ENCODE measurements at places on chromosomes 2 and 18. TPM values are rescaled to one million over a fixed set of nuclear protein-coding genes. Genes with fewer than 3 reads are reported as not detected.
A peak's percentile ranks its signal among the peaks of the same experiment; 100 is the strongest.

The MAL gene
- total RNA-seq, result not detected

The BCL2 gene
- total RNA-seq, result 3.8 TPM

DNA sequence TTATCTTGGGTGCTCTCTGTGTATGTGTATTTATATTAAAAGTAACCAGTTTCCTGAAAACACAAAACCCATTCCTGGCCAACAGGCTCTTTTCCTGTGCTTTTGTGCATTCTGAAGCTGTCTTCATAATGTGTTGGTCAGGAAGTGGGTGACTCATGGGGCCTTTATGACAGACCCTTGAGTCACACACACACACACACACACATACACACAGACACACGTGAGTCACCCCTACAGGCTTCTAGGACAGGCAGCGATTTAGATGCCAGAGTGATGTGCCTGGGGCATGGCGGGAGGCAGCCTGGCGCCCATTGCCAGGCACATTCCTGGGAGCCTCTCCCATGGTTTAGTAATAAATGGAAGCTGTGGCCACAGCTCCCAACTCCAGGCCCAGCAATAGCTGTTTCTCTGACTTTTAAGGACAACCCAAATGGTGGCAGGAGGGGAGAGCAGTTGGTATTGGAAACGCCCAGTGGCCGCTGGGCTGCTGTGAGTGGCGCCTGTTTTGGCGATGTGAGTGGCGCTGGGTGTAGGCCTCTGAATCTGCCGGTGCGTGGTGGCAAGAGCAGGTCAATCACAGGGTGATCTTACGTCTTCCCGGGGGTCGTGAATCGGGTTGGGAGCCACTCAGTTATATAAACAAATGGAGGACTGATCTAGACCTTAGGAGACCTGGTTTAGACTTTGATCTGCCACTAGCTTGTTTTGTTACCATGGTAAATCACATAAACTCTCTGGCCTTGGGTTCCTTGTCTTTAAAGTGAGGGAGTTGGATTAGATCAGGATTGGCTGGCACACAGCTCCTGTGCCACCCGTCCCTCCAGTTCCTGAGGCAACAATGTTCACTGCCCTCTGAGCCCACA is 150.7 kb upstream of the DLX2 start:
- no peak for DNase-seq
- no peak overlapping the region for H3K4me3 ChIP-seq
- H3K27me3 ChIP-seq, result peaks cover 3% of the 10 kb centered on the region
- H3K27ac ChIP-seq, result peak overlapping the region; percentile 69

DNA sequence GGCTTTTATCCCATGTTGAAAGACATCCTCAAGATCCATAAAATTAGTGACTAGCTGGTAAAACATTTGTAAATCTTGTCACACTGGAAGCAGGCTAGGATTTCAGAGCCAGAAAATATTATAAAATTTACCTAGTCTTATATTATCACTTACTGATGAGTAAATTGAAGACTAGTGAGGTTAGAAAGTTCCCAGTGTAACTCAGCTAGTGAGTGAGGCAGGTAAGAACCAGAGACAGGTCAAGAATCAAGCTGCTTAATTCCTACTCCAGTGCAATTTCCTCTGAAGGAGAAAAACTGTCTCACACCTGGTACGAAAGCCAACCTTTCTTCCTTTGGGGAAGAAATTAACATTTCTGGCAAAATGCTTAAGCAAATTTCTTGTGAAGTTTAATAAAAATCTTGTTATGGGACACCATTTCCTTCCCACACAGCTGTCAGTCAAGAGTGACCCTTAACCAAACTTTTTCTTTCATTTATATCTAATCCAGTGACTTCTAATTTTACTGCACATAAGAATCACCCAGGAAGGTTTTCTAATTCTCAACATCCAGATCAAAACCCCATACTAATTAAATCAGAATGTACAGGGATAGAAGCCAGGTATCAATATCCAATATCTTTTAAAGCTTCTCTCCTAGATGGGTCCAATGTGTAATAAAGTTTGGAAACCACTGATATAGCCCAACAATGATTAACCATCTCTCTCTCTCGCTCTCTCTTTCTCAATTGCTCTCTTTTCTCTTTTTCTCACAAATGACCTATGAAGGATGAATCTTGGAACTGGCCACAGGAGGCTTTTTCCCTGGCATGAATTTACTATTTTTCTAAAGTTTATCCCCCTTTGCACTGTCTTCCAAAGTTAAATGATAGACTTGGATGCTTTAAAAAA is 264.3 kb upstream of the SLC39A10 start:
- H3K27me3 ChIP-seq, result no peaks in the 10 kb centered on the region
- no peak overlapping the region for H3K4me3 ChIP-seq
- H3K27ac ChIP-seq, result no peak overlapping the region
- DNase-seq, result no peak

GRCh38 chr2:171478345-171478744 is 43.9 kb upstream of the CYBRD1 start:
- no peak overlapping the region for H3K4me3 ChIP-seq
- no peak for DNase-seq
- no peaks in the 10 kb centered on the region for H3K27me3 ChIP-seq
- no peak overlapping the region for H3K27ac ChIP-seq

DNA sequence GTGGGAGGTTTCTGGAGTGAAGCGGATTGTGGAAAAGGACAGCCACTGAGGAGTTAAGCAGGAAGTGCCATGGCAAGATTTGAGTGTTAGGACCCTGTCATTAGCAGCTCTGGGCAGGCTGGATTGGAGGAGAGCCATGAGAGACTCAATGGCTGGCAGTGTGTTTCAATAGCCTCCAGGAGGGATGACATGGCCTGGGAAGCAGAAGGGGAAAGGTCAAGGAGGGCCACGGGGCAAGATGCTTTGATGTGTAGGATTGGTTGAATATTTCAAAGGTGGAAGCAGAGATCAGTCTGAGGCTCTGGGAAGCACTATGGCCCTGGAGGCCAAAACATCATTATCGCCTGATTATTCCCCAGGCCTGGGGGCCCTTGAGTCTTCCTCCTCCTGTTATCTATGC is 229.0 kb upstream of the HS6ST1 start:
- peaks cover 30% of the 10 kb centered on the region for H3K27me3 ChIP-seq
- no peak overlapping the region for H3K27ac ChIP-seq
- H3K36me3 ChIP-seq, result no peaks in the 10 kb centered on the region
- H3K4me3 ChIP-seq, result no peak overlapping the region

GRCh38 chr2:105179469-105180372 is 61.8 kb upstream of the GPR45 start:
- H3K36me3 ChIP-seq, result no peaks in the 10 kb centered on the region
- H3K4me1 ChIP-seq, result peaks cover 19% of the 10 kb centered on the region
- no peak for DNase-seq
- peaks cover 26% of the 10 kb centered on the region for H3K27me3 ChIP-seq
- H3K27ac ChIP-seq, result no peak overlapping the region

The CFC1 gene
- 27.7 TPM for total RNA-seq

Measured in progenitor cell of endocrine pancreas (in vitro differentiated cells).